Dermis lymphatic vessel endothelial cell (primary cell): ENCODE measurements at places on chromosomes 16 and 17. TPM values are rescaled to one million over a fixed set of nuclear protein-coding genes. Genes with fewer than 3 reads are reported as not detected.

The TEKT1 gene
- 0.11 TPM in 1 of 2 replicates, not detected in the other for total RNA-seq

The NPIPA5 gene
- total RNA-seq, result 0.52 and 1.2 TPM in 2 replicates

The DNAH3 gene
- not detected in 2 replicates for total RNA-seq

The C1QL1 gene
- total RNA-seq, result not detected in 2 replicates

The WFDC1 gene
- not detected in 2 replicates for total RNA-seq

The TMEM231 gene
- 6.4 and 6.6 TPM in 2 replicates for total RNA-seq

The GAA gene
- 7.5 and 24.3 TPM in 2 replicates for total RNA-seq

The PRR15L gene
- not detected in 2 replicates for total RNA-seq

The CA5A gene
- total RNA-seq, result not detected in 2 replicates

The BCAR1 gene
- 73.8 and 83.2 TPM in 2 replicates for total RNA-seq

The TBC1D3K gene
- total RNA-seq, result not detected in 2 replicates

The TBX4 gene
- total RNA-seq, result not detected in 2 replicates

The CHRNE gene
- 0.86 and 5.7 TPM in 2 replicates for total RNA-seq

The MRPL38 gene
- total RNA-seq, result 26.8 and 28.9 TPM in 2 replicates

The CRHR1 gene
- not detected in 2 replicates for total RNA-seq

The TP53TG3D gene
- total RNA-seq, result 0.09 and 0.11 TPM in 2 replicates

The KRT12 gene
- total RNA-seq, result not detected in 2 replicates

The SLFN12 gene
- total RNA-seq, result 27.9 and 43.9 TPM in 2 replicates

The TBC1D24 gene
- 5.9 and 8.1 TPM in 2 replicates for total RNA-seq
